ENCODE measurements at places on chromosomes 13 and 19.

DNA sequence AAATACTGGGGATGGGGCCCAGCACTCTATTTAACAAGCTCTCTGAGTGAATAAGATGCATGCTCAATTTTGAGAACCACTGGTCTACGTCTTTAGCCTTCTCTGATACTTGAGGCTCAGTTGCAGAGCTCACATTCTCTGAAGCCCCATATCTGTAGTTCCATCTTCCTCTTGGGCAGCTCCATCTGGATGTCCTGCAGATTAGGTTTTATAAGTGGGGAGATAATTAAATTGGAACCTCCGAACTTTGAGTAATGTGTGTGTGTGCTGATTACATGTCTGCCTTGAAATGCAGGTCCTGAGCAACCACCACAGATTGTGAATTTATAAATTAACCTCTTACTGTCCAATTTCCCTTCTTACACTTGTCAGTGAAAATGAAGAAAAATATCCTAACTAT lies 7.2 kb upstream of the RASL11A start:
- no peak for DNase-seq

GRCh38 chr19:48539503-48540096 lies 12.4 kb upstream of the SULT2B1 start:
- DNase-seq = no peak

DNA sequence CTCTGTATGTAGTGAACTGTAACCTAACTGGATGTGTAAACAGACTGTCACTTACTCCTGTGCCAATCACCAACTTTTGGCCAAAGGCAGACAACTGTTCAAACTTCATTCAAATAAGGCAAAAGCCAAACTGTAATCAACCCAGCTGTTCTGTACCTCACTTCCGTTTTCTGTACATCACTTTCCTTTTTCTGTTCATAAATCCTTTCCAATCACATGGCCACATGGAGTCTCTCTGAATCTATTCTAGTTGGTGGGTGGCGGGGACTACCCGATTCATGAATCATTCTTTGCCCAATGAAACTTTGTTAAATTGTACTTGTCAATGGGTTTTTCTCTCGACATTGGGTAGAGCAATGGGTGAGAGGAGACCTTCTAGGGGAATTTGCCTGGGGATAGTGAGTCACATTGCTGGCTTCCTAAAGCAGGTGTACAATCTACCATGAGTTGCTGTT lies 178.3 kb upstream of the RFC3 start:
- no peak for DNase-seq

GRCh38 chr13:112974671-112975070 lies 5.7 kb downstream of the MCF2L start:
- no peak for DNase-seq

DNA sequence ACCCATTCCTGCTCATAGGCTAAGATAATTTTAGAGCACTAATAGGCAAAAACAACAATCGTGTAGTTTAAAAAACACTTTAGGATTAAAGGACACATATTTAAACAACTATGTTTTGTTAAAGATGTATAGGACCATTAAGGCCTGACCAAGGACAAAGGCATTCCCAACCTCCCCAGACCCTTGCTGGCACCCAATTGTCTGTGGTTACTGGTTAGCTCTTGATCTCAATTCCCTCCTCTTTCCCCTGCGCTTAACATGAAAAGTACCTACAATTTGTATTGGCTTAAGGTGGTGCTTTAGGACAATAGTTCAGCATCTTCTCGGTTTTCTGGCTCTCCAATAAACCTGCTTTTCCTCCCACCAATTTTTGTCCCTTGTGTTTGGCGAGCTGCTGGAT lies 51.0 kb downstream of the TEX26 start:
- no peak for DNase-seq

DNA sequence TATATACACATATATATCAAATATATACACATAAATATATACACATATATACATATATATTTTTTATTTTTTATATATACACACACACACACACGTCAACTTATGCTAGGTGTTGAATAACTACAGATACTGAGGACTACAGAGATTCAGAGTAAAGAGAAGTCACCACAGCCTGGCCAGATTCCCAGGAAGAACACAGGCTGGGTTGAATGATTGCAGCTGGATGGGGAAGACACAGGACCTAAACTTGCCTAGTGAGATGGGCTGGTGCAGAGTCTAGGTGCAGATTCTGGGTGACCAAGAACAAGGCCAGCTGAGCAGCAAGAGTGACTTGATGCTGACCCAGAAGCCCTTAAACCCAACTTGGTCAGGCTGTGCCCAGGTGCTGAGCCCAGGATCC lies 241.3 kb downstream of the KCTD12 start:
- DNase-seq = no peak

GRCh38 chr19:44002566-44003460 lies at the start of gene ZNF230:
TSS of gene ZNF230 (plus strand) at chr19:44002957. CDS start at chr19:44007079, 4,122 bp downstream.
- peak; percentile 55 for DNase-seq

- DNase-seq = no peak
Measured at GRCh38 chr13:67619351-67619994, 389.3 kb upstream of the PCDH9 start.

DNA sequence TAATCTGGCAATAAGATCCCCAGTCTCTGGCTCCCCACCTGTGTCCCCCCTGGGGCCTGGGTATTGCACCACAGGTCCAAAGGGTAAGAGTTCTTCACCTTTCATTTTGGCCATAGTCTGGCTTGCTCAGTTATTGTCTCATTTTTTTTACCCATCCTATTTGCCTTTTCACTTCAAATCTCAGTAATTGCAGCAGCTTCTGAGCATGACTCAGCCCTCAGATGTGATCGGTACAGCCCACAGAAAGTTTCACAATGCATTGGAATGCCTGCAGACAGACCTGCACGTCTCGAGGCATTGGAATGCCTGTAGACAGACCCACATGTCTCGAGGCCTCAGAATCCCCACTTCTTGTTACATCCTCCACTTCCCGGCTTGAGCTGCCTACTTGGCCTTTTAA lies 173.6 kb downstream of the NUFIP1 start:
- no peak for DNase-seq

DNA sequence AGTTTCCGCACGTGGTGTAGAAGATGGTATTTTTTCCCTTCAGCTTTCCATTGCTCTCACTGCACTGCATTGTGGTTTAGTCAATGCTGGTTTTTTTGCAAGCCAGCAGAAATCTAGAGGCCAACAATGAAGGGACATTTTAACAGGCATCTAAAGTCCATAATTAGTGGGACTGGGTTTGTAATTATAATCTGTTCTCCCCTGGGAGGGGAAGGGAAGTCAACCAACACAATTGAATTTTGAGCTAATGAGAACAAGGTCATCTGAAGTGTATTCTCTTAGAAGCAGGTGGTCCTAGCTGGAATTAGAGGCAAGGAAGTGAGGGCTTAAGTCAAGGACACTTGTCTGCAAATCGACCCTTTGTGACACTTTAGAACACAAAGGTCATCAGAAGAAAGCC lies 156.4 kb downstream of the MYO16 start:
- DNase-seq = no peak
